HTR-8/SVneo (cell line): ENCODE measurements at places on chromosomes 4 and X.
A peak's percentile ranks its signal among the peaks of the same experiment; 100 is the strongest.

DNA sequence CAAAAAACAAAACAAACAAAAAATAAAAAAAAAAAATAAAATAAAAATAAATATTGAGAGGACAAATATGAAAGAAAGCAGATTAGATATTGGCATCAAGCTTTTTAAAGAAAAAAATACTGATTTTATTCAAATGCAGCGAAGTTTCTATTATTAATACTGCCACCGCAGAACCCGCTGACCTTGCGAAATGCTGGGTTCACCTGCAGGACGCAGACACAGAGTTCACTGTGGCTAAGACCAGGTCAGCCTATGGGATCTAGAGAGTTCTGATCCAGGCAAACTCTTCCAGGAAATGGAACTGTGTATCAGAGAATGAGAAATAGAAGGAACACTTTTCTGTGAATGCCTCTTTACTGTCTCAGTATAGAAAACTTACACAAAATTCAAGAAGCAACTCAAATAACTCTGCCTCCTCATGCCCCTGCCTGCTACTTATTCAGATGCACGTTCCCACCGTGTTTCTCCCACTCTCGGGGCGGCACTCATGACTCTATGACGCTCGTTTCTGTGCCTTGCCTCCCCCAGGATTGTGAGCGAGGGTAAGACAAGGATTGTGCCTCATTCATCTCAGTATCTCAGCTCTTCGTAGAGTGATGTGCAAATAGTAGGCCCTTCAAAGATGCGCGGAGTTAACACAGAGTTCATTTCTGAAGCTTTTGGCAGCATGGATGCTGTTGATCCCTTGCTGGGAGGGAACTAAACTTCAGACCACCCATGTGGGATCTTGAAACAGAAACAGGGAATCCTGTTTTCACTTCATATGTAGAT lies 44.1 kb upstream of the TLR3 start:
- no peak for DNase-seq

DNA sequence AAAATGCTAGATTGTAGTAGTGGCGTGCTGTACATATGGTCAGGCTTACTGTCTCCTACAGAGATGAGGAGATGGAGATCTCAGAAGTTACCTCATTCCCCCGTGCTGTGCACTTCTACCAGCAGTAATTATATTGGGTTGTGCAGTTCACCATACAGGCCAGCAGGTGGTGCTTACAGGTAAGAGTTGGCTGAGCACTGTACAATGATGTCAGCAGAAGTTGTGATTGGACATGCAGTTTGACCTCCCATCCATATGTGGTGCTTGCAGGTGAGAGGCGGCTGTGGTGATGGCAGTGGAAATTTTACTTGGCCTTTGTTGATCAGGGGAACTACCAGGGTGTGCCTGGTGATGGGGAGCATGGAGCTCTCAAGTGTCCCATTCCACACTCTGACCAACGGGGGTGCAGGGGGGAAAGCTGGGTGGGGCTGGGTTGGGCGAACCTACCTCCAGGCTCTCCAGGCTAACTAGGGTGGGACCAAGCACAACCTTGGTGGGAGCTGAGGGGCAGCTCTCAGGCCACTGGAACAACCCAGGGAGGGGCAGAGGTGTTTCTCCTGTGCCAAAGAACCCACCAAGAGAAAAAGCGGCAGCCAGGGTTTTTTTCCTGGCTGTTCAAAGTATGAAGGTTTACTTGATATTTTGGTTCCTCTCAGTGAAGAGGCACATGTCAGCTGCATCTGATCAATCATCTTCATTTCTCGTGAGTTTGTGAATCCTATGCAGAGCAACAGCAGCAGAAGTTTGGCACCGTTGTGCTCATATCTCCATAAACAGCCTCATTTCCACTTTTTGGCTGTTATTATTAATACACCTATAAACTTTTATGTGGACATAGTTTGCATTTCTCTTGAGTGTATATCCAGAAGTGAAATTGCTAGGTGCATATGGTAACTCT lies 73.8 kb upstream of the FREM3 start:
- DNase-seq, result peak; percentile 12

DNA sequence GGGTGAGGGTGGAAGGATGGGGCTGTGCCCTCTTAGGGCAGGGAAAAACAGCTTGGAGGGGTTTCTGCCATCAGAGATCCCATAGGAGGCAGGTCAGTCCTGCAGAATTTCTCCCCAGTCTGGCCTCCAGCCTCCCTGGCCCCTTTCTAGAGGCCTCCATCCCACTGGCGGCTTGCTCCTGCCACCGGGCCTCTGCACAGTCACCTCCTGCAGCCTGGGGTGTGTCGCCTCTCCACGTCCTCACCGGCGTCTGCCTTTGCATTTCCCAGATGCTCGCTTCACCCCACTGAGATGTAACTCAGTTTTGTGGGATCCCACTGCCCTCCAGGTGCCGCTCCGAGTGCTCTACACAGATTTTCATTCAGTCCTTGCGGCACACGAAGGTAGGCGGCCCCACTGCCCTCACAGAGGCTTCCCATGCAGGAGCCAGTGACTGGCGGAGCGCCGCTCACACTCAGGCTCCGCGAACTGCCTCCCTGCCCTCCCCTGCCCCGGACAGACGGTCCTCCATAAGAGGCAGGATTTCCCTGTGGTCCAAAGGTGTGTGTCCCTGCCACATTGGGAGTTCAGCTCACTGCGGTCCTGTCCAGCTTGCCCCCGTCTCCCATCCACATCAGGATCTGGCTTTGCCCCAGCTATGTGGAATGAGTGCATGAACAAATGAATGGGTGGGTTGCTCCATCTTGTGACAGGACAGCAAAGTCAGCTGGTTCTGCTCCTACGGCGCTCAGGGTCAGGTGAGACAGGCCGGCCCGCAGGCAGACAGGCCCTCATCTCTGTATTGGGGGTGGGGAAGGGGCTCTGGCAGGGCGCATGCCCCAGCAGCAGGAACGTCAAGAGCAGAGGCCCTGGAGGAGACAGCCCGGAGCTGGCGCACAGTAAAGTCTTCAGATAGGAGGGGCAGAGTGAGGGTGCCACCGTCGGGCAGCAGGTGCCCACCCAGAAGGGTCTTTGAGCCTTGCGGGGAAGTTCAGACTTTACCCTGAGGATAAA lies 2.7 kb upstream of the TMEM271 start:
- DNase-seq, result no peak

DNA sequence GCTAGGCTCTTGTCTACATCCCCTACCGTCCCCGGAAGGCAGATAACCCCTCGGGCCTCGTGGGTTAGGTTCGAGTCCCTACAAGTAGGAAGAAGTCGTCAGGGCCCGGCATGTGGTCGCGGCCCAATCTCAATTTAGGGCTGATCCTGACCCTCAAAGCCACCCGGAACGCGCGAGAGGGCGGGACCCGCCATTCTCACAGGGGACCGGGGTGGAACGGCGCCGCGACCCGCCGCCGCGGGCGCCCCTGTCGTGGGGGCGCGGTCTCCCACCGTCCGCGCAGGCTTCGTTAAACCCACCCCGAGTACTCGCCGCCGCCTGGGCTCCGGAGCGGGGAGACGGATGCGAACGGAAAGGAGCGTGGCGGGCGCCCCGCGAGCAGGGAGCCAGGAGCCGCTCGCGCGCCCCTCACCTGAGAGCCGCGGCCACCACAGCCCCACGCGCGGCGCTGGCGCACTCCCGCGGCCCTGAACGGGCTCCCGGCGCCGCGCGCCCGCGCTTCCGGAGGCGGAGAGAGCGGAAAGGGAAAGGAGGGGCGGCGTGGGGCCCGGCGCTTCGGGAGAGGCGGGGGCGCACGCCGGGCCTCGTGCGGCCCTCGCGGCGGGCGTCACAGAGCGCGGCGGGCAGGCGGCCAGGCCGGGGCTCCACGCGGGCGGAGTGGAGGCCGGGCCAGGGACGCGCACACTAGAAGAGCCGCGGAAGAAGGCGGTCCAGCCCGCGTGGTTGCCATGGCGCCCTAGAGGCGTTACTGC lies at the start of gene CFAP97:
TSS of gene CFAP97 (minus strand) at position 515 of the 752 bp plus-strand sequence. CDS start 12,804 bp downstream, outside the sequence.
- DNase-seq, result peak; percentile 70

DNA sequence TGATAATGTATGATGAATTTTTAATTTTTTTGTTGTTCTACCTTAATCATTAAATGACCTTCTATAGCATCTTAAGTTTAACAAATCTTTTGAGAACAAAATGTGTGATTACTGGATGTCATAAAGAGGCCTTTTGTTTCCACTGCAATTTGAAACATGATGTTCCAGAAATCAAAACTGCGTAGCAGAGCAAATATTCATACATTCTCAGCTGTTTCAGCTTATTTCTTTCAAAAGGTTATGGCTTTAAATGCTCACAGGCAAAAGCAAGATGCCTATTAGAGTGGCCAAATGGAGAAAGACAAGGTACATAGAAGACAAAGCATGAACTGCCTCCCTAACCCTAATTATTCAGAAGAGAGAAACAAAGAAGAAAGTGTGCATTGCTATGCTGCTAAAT lies 233.0 kb upstream of the SLC7A11 start:
- DNase-seq, result no peak

GRCh38 chrX:113389846-113390245 lies 549.2 kb upstream of the AMOT start:
- no peak for DNase-seq

DNA sequence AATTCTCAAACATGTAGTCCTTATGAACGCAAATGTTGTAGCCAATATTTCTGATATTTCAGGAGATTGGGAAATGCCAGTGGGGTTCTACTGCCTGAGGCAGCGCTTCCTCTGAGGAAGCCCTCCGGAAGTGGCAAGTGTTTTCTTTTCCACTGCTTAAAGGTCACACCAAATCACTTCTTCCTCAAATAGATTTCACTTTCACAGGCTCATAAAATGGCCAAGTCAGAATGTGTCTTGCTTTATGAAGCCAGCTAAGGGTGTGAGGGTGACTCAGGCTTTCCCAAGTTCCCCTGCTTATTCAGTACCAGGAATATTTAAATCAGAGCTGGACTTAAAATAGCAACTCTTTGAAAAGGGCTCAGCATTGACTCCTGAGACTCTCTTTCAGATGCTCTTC lies 514.2 kb upstream of the DIPK2B start:
- DNase-seq, result no peak

GRCh38 chr4:118918388-118918787 lies 29.7 kb downstream of the SYNPO2 start:
- peak; percentile 39 for DNase-seq
